ENCODE measurements at places on chromosomes 7 and 10.

GRCh38 chr7:149838992-149839408 is 825 bp downstream of the ZNF862 start:
- no peak for DNase-seq

DNA sequence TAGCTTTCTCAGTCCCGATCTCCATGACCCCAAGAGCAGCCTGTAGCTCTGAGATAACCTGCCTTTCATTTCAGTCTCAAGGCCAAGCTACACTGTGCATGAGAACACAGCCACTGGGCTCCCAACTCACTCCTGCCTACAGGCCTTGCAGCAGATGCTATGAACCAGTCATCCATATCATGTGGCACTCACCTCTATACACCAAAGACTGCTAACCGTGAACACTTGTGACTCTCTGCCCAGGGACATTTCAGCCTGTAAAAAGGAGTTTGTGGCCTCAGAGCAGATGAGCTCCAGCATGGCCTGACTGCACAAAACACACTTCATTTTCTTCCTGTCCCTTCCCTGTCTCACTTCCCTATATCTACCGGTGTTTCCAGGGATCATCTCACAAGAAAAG is 56.9 kb upstream of the NPY start:
- DNase-seq, result no peak

- DNase-seq, result no peak
Measured at GRCh38 chr10:98340261-98340939, 72.4 kb upstream of the LOXL4 start.

- no peak for DNase-seq
Measured at GRCh38 chr7:23768022-23768421, 58.0 kb downstream of the STK31 start.

DNA sequence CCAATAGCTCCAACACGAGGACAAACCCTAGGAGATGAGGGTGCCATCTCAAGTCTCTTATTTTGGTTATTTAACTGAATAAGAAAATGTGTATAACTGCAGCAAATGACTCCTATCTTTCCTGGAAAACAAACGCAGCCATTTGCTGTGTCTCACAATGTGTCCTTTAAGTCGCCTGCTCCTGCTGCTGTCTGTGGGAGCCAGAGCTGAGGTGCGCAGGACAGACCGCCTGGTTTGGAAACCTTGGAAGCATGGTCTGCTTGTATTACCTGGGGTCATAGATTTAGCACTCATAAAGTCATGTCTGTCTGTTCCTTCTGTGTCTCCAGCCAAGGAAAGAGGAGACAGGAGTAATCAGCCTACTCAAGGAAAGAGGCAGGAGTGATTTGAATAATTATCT is 760.2 kb downstream of the GRID1 start:
- no peak for DNase-seq

DNA sequence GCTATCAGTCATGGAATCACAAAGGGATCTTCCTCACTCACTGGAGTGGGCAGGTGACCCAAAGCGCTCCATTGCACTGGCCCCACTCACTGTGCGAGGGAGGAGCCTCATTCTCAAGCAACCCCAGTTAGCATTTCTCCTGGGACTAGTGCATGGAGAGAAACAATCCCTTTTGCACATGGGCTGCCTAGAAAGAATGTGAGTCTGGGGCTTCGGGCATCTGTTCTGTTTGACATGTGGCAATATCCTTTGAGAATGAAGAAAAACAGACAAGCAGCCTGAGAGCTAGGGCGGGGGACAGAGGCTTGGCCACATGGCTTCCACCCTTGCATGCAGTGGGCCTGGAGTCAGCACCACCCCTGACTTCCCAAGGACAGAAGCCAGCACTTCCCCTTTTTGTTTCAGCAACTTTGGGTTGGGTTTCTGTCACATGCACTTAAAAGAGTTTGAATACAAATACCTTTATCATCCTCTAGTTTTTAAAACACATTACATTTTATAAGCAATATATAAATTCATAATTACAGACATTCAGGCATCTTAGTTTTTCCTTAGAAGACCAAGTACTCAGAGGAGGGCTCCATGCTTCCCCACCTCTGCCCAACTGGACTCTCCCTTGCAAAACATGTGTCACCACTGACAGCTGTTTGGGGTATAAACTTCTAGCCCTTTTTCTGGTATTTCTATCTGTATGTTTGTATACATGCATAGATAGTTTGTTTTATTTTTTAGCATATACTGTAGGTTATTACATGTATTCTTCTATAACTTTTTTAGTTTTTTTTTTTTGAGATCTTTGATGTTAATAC is 73.8 kb downstream of the RBM20 start:
- no peak for DNase-seq

DNA sequence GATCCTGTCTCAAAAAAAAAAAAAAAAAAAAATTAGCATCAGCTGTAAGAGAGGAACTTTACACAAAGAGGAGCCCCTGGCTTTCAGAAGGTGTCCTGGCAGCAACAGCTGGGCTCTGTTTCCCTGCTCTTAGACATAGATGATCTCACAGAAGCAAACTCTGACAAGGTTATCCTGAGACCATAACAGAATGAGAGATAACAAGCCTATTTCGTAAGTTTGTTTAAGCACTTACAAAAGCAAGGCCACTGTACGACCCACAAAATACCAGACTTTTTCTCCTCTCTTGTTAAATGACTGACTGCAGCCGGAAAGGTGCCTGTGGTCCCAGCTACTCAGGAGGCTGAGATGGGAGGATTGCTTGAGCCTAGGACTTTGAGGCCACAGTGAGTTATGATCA is 33.3 kb upstream of the OTUD1 start:
- no peak for DNase-seq

DNA sequence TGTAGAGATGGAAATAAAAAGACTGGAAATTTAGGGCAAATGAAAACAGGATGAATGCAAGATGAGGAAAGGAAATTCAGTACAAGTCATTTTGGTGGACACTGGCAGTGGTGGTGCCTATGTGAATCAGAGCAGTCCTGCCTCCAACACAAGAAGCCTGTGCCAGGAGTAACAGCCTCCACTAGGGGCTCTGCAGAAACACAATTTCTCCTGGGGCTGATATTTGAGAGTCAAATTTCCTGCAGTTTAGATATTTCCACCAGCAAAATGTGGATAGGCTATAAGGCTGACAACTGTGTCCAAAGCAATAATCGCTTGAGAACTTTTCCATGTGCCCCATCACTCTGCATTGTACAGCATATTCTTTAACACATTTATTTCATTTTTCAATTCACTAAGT is 4.7 kb upstream of the PLXDC2 start:
- no peak for DNase-seq

DNA sequence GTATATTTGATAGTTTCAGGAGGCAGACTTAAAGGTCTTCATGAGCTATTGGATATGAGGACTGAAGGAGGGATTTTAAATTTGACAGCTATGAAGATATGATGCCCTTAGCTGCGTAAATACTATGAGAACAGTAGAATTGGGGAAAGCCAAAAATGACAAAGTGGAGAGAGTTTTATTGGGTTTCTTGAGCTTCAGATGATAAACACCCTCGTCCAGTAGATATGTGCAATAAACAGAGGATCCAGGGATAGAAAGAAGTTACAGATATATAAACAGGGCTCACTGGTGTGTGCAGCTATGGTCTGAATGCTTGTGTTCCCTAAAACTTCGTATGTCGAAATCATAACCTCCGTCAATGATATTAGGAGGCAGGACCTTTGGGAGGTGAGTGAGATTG is 131.3 kb downstream of the INHBA start:
- DNase-seq, result no peak

DNA sequence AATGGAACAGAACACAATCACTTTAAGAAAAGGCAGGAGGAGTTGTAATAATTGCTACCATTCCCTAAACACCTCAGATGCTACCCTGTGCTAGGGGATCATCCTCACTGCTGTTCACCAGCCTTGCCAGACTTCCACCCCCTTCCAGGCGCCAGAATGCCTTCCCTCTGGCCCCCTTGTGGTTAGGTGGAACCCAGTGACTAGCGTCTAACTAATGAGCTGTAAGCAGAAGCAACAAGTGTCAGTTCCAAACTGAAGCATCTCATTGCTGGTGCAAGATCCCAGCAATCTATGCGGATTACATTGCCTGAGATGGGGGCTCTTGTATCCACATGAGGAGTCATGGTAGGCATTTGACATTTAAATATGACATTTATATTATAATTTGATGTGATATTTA is 86.6 kb downstream of the FRMD4A start:
- no peak for DNase-seq

- DNase-seq, result no peak
Measured at GRCh38 chr7:5477723-5478531, 54.3 kb upstream of the TNRC18 start.
